Activated T-cell treated with anti-CD3 and anti-CD28 coated beads, Interleukin-2, amount 50 U/mL, for 48 hours (primary cell): ENCODE measurements at places on chromosomes 13 and 19.

DNA sequence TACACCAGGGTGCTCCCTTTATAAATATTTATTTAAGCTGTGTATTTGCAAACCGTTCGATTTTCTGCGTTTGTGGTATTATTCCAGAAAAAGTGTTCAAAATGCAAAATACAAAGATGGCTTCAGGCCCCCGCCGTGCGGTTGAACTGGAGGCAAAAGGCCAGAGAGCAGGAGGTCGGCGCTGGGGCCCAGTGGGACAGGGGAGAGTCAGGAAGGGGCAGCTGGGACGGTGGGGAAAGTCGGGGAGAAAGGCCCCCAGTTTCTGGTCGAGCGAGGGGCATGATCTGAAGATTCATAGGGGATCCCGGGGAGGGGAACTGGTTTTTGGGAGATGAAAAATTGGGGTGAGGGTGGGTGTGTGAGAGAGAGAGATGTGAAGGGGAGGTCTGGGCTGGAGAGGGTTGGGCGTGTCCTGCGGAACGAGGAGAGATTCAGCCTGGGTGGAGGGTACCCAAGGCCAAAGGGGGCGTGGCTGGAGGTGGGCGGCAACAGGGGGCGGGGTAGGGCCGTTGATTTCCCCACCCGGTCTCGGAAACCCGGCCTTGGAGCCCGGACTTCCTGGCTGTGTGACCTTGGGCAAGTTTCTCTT is 678 bp downstream of the ISOC2 start:
- DNase-seq: peak; percentile 63

DNA sequence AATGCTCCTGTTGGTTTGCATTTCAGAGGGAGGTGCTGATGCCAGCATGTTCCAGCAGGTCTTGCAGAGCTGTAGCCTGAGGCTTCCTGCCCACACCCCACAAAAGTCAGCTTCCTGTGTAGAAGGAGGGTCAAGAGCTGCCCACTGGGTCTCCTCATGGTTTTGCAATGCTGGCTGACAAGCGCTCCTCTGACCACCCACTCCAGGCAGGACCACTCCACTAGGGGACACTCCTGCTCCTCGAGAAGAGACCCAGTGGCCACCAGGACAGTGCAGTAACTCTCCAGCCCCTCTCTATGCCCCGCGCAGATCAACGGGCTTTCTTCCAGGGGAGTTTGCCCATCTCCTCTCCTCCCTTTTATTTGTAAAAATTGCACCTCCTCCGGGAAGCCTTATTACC is 72.9 kb upstream of the UQCRFS1 start:
- DNase-seq: no peak

DNA sequence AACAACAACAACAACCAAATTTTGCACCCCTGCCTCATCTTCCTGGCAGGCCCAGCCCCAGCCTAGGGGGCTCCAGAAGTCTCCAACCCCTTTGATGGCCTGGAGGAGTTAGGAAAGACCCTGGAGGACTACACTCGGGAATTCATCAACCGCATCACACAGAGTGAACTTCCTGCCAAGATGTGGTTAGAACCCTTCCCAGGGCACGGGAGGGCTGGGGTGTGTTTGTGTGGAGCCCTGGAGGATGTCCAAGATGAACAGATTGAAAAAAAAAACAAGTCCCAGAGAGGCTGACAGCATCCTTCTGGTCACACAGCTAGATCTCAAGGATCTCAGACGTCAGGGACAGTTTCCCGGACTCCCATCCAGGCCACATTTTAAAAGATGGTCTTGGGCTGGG is 13.3 kb downstream of the APOC1 start:
- DNase-seq: no peak

GRCh38 chr13:25738342-25739196 is 313.2 kb downstream of the SHISA2 start:
- no peak for DNase-seq

GRCh38 chr13:99027260-99027659 is 49.4 kb upstream of the DOCK9 start:
- peak; percentile 58 for DNase-seq

DNA sequence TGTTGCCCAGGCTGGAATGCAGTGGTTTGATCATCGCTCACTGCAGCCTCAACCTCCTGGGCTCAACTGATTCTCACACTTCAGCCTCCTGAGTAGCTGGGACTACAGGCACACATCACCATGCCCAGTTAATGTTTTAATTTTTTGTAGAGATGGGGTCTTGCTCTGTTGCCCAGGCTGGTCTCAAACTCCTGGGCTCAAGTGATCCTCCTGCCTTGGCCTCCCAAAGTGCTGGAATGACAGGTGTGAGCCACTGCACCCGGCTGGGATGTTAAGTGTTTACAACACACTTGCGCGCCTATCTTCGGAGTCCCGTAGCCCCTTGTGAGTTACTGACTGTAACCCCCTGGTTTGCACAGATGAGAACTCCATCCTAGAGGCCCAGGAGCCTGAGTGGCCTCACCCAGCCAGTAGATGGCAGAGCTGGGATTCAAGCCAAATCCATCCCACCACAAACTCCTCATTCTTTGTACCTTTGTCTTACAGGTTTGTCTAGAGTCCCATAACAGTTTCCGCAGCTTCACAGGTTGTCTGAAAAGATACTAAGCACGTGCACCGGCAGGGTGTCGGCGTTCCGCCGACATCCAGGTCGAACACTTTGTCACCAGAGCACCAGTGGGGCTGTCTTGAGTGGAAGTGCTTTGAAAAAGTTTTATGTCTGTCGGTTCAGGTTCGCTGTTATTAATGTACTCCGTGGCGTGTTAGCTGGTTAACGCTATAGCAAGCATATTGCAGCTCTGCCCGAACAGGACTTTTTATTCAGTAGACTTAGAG is 14.7 kb downstream of the MAG start:
- DNase-seq: no peak

GRCh38 chr13:108322206-108322824 is 52.8 kb downstream of the TNFSF13B start:
- DNase-seq: no peak

GRCh38 chr19:13135068-13136062 is 14.8 kb downstream of the STX10 start:
- no peak for DNase-seq

- DNase-seq: no peak
These were observed 37.5 kb downstream of the ARRDC2 start for GRCh38 chr19:18045307-18046050.

DNA sequence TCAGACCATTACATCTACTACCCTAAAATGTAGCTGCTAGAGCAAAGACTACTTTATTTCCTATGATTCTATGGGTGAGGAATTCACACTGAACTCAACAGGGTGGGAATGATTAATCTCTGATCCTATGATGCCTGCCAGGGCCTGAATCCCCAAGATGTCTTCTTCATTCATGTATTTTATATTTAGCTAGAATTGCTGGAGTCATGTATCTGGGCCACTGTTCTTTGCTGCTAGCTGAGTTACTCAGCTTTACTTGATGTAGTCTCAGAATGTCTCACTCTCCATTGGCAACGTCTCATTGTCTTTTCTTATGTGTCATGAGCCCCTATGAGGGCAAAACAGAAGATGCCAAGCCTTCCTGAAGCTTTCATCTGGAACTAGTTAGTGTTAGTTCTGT is 21.1 kb downstream of the ZNF582 start:
- no peak for DNase-seq

- DNase-seq: no peak
These were observed 53.3 kb downstream of the NHLRC3 start for GRCh38 chr13:39091586-39091985.

DNA sequence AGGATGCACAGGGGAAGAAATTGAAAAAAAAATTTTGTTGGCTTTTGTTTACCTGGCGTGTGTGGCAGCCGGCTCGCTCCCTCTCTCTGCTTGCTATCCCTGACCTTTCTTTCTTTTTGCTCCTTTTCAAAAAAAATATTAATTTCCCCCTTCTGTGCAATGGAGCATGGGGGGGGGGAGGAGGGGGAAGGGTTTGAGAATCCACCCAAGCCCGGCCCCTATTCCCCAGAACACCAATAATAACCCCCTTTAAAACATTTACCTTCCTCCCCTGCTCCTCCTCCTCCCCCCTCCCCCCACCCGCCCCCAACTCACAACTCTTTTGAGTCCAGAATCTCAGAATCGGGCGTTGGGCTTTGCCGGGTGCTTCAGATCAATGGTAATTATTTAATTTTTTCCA is 28.4 kb downstream of the NFIX start:
- DNase-seq: no peak

GRCh38 chr13:48500652-48501197 is 32.2 kb downstream of the RCBTB2 start:
- no peak for DNase-seq

DNA sequence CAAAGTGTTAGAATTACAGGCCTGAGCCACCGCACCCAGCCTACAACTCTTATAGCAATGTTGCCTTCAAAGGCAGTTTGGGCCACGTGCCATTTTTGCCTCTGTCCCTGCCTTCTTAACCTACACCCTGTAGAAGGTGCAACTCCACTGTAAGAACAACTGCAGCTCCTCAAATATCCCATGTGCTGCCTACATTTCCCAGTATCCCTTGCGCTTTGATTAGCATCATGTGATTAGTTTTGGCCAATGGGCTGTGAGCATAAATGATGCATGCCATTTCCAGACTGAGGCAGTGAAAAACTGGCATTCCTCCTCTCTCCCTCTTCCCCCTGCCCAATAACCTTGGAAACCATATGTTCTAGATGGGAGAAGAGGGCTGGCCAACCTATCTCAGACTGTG is 75.2 kb upstream of the MRI1 start:
- DNase-seq: no peak

GRCh38 chr19:10766049-10766623 is 48.3 kb downstream of the DNM2 start:
- DNase-seq: no peak

DNA sequence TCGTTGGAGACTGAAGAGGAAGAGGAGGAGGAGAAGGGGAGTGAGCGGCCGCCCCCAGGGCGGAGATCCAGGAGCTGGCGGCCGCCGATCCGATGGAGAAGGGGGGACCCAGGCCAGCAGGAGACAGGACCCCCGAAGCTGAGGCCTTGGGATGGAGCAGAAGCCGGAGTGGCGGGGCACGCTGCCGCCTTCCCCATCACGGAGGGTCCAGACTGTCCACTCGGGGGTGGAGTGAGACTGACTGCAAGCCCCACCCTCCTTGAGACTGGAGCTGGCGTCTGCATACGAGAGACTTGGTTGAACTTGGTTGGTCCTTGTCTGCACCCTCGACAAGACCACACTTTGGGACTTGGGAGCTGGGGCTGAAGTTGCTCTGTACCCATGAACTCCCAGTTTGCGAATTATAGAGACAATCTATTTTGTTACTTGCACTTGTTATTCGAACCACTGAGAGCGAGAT is 1.8 kb downstream of the GADD45B start:
- DNase-seq: peak; percentile 59

DNA sequence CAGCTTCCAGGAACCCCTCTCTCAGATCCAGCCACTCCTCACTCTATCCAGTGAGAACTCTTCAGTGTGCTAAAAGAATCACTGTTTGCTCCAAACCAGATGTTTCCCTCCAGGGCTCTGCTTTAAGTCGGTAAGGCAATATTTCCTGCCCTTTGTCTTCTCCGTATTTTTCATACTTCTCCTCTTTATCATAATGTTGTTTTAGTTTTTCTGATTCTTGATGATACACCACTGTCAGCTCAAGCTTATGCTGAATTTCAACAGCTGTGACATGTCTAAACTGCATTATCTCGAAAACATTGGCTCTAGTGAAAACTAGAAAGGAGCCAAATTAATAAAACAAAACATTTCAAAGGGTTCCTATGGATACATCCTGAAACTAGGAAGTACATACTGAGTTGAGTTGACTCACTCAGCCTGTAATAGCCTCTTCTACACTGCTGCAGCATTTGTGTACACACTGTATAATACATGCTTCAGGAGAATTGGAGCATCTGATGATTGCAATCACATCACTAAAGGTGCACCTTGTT is 39.8 kb downstream of the GPR180 start:
- no peak for DNase-seq

DNA sequence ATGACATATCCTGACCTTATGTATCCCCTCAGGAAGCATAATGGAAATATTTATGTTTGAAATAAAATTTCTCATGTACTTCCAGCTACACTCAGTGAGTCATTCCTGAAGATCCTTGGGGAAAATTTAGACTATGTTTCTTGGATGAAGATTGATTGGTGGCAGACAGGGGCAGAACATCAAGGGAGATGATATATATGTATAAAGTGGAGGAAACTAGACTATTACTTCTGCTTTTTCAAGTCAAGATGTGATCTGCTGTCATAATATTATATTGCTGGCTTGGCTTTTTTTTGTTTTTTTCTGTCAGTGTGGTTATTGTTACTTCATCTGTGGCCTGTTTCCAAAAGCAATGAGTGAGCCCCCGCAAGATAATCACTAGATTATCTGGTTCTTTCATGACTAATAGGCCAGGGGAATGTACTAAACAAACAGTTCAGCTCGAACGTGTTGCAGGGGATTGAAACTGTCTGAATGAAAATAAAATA is 87.2 kb upstream of the TNFSF11 start:
- DNase-seq: no peak

- no peak for DNase-seq
These were observed 1.0 kb upstream of the PGLS start for GRCh38 chr19:17510220-17510993.

DNA sequence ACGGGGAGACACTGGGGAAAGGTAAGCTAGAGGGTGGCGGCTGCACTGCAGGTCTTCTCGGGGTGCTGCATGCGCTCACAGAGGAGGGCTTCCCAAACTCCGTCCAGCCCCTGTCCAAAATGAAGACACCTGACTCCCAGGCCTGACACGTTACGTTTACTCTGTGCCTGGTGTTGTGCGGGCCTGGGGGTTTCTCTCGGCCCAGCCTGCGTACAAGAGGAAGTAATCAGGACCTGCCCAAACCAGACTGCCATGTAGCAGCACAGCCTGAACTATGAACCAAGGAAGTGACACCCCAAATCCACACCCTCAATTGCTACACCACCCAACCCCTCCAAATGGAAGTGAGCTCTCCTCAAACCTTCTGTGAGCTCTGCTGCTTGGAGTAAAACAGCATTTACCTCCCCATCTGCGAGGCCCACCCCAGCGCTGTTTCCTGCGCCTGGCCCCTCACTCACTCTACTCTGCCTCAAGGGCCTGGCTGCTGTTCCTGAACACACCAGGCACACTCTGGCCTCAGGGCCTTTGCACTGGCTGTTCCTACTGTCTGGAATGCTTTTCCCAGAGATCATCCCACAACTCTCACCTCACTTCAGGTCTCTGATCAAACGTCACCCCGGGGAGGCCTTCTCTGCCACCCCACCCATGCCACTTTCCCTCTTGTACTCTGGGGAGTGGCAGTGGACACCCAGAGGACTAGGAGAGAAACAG is 3.0 kb downstream of the HSPBP1 start:
- no peak for DNase-seq

DNA sequence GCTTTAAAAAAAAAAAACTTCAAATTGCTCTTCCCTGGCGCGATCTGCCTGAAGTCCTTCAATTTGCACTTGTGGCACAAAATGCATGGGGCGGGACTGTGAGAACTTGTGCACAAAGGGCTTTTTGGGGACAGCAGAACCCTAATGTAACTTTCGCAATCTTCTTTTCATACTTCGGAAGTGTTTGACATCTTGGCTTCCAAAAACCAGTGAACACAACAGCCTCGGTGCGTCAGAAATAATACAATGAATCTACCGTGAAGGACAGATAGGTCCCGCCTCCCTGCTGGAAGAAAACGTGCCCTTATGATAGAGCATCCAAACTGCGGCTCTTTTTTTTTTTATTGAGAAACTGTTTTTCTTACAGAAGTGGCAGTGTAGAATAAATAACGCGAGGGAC is 36.6 kb downstream of the KLF2 start:
- no peak for DNase-seq
